ENCODE measurements at places on chromosomes 3 and 15.

- DNase-seq, result no peak
Measured at GRCh38 chr3:193446965-193447602, 68.5 kb upstream of the ATP13A5 start.

GRCh38 chr15:68862415-68862814 is 41.7 kb upstream of the ANP32A start:
- DNase-seq, result peak; percentile 42

DNA sequence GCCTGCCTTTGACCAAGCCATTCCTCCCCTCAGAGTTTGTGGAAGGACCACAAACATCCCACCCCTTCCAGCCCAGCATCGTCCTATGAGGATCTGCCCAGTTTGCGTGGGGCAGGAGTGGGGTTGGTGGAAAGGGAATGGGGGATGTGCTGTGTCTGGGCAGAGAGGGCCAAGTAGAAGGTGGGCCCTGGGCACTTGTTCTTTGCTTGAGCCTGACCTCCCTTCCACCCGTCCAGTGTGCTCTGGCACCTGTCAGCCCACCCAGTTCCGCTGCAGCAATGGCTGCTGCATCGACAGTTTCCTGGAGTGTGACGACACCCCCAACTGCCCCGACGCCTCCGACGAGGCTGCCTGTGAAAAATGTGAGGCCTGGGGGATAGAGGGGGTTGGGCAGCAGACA is 10.3 kb downstream of the SPINT1 start:
- no peak for DNase-seq

DNA sequence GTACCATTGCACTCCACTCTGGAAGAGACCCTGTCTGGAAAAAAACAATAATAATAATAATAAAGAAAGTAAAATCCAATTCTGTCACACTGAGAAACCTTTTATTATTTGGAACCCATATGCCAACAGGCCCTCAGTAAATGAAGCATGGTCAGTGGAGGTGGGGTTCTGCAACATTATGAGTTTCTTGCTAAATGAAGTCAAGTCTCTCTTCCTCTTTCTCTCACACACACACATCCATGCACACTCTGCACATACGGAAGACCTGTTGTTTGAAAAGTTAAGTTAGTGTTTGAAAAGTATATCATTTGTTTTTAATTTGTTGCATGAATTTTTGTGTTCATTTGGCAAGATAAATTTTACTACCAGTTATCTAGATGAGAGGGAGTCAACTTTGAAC is 27.8 kb downstream of the GAP43 start:
- DNase-seq, result no peak

GRCh38 chr15:49024840-49025239 is 21.4 kb downstream of the SECISBP2L start:
- no peak for DNase-seq

DNA sequence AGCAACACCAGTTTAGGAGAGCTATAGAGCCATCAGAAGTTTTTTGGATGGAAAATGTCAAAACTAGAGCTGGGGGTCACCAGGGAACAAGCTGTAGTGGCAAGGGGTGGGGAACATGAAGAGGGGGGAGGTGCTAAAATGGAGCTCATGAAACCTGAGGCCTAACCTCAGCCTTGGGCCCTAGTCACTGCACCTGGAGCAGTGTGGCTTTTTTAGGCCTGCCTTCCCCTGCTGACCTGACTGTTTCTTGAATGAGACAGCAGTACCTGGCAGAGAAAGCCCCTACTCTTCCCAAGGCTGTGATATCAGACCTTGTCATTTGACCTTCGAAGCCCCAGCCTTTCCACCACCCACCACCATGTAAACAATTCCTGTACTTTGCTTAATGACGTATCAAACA is 383.5 kb downstream of the EPHB1 start:
- DNase-seq, result no peak

- DNase-seq, result no peak
Measured at GRCh38 chr3:49787182-49787464, 781 bp upstream of the IP6K1 start.

- DNase-seq, result peak; percentile 57
Measured at GRCh38 chr3:146589899-146590508, 15.1 kb downstream of the PLSCR5 start.

GRCh38 chr3:123158330-123158729 is 43.4 kb upstream of the SEC22A start:
- DNase-seq, result peak; percentile 4

DNA sequence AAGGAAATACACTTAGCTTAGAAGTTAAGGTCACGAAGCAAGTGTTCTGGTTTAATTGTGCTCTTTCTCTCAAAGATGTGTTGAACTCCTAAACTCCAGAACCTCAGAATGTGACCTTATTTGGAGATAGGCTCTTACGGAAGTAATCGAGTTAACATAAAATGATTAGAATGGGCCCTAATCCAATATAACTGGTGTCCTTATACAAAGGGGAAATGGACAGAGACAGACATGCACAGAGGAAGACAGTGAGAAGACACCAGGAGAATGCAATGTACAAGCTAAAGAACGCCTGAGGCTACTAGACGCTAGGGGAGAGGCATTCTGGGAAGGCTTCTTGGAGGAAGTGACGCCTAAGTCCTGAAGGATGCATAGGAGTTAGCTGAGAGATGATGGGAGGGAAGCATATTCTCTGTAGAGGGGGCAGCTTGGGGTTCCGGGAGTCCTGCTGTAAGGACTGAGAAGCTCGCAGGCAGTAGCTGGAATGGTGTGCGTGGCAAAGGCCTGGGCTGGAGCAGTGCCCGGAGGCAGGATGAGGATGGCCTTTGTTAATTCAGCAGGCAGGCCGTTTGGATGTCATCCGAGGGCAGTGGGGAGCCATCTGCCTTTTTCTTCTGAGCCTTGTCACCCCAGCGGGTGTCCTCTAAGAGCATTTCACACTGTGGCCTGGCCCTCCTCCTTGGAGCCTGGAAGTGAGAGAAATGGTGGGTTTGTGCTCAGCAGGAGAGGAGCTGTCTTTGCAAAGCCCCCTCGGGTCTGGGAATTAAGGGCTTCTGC is 513.4 kb downstream of the SHQ1 start:
- no peak for DNase-seq

GRCh38 chr15:60703207-60703933 is 224.4 kb upstream of the ICE2 start:
- DNase-seq, result no peak

DNA sequence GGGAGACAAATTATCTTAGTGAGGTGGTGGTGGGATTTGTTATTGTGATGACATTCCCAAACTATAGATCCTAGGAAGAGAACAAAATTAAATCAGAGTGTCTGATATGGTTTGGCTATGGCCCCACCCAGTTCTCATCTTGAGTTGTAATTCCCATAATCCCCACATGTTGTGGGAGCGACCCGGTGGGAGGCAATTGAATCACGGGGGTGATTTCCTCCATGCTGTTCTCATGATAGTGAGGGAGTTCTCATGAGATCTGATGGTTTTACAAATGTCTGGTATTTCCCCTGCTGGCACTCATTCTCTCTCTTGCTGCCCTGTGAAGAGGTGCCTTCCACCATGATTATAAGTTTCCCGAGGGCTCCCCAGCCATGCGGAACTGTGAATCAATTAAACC is 62.0 kb downstream of the RPL22L1 start:
- DNase-seq, result peak; percentile 40

- no peak for DNase-seq
Measured at GRCh38 chr3:33054100-33055092, 42.5 kb downstream of the GLB1 start.

DNA sequence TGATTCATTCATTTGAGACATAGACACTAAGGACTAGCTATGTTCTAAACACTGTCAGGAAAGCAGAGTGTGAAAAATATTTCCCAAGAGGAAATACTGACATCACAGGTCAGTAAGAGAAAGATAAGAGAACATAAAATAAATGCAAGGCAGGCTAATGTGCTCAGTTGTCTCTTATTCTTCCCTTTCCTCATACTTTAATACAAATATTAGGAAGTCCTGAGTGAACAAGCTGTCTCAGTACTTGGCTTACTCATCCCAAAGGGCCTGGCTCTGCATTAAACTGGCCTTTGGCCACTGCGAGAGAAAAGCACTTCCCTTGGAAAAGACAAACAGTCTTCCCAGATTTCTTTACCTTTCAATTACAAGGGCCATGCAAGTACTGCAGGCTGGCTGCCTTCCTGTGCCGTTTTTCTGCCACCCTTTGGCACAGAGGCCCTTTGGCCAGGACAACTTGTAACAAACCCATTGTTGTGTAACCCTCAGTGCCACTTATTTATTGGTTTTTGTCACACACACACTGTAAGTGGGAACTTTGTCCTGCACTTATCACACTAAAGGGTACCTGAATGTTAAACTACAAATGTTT is 31.7 kb downstream of the EDC3 start:
- peak; percentile 10 for DNase-seq

DNA sequence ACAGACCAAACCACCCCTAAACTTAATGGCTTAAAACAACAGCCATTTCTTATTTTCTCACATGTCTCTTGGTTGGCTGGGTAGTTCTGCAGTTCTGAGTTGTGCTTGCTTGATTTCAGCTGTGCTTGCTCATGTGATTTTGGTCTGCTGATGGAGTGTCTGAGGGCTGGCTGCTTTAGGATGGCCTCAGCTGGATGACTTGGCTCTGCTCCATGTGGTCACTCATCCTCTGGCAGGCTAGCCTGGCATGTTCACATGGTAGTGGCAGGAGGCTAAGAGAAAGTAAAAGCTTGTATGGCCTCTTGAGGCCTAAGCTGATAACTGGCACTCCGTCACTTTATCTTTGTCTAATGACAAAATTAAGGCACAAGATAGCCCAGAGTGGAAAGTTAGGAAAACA is 4.1 kb downstream of the SV2B start:
- DNase-seq, result no peak

- no peak for DNase-seq
Measured at GRCh38 chr3:30638685-30639412, 32.4 kb downstream of the TGFBR2 start.

GRCh38 chr3:102883515-102883914 is 448.7 kb downstream of the ZPLD1 start:
- DNase-seq, result no peak

DNA sequence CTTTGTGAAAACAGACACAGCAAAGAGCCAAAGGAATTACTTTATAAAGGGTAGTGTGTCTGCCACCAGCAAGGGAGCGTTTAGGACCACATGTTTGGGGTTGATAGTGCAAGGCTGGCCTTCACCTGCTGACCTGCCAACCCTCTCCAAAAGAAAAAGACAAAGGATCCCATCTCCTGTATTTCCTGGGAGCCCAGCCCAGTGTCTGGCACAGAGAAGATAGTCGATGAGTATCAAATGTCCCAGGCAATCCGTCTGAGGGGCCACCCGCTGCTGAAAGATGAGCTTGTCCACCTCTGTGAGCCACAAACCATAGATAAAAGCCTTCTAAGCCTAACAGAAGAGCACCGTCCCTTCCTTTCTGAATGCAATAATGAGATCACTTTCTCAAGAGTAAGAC is 154.8 kb upstream of the CTNNB1 start:
- DNase-seq, result no peak

DNA sequence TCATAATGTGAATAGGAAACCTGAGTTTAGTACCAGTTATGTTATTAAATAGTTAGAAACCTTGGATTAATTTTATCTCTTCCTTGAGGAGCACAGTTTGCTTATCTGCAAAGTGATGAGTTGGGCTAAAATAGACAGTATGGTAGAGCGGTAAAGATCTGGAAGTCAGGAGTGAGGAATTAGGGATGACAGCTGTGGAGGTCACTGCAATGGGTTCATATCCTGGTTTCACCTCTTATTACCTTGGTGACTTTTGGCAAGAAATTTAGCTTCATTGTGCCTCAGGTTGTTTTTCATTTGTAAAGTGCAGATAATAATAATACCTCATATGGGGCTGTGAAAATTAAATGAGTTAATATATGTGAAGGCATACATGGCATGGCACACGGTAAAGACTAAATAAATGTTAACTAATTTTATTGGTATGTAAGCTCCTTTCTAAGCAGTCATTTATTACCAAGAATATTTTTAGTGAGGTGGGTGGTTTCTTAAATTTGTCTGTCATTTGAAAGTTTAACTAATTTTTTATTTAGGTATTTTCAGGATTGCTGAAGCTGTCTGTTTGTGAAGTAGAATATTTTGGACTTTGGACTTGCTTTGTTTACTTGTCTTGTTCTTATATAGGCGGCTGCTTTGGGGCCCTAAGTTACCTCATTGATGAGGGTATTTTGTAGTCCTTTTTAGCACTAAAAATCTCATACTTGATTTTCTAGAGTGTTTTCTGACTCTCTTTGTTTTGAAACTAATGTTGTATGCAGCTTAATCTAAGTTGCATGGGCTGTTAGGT is 41.8 kb downstream of the SLMAP start:
- DNase-seq, result no peak

- no peak for DNase-seq
Measured at GRCh38 chr3:78761126-78761525, 1006.7 kb downstream of the ROBO1 start.

DNA sequence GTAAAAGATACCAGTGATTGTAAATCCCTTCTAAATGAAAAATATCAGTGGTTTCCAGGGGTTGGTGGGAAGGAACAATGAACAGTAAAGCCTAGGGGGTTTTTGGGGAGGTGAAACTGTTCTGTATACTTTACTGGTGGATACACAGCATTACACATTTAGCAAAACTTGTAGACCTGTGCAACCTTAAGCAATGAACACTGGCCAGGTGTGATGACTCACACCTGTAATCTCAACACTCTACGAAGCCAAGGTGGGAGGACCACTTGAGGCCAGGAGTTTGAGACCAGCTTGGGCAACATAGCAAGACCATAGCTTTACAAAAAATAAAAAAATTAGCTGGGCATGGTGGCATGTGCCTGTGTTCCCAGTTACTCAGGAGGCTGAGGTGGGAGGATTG is 1.8 kb downstream of the CCDC13 start:
- no peak for DNase-seq

GRCh38 chr3:41143421-41144031 is 55.8 kb upstream of the CTNNB1 start:
- DNase-seq, result no peak

GRCh38 chr15:49279521-49280456 is 109.7 kb downstream of the GALK2 start:
- no peak for DNase-seq

DNA sequence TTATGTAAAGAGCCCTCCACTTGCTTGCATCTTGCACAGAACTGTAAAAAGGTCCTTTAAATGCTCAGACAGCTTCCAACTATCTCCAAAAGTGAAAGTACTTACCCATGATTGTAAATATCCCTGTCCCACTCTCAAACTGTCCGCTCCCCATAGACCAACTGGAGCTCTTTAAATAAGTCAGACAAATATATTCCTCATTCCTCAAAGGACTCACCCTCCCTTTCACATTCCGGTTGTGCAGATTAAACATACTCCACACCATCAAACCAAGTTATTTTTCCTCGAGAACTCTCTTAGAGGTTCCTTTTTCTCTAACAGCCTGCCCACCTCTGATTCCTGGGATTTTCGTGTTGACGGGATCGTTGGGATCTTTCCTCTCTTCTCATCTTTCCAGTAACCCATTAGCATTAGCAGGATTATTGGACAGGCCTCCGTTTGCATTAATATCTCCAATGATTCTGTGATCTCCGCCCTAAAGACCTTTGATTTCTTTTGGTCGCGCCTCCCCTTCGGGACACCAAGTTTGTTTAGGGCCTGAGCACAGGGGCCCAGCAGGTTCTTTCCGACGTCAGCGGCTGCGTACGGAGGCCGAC is 763 bp downstream of the GOLGB1 start:
- peak; percentile 4 for DNase-seq
